ENCODE measurements at places on chromosomes 6 and 20.

DNA sequence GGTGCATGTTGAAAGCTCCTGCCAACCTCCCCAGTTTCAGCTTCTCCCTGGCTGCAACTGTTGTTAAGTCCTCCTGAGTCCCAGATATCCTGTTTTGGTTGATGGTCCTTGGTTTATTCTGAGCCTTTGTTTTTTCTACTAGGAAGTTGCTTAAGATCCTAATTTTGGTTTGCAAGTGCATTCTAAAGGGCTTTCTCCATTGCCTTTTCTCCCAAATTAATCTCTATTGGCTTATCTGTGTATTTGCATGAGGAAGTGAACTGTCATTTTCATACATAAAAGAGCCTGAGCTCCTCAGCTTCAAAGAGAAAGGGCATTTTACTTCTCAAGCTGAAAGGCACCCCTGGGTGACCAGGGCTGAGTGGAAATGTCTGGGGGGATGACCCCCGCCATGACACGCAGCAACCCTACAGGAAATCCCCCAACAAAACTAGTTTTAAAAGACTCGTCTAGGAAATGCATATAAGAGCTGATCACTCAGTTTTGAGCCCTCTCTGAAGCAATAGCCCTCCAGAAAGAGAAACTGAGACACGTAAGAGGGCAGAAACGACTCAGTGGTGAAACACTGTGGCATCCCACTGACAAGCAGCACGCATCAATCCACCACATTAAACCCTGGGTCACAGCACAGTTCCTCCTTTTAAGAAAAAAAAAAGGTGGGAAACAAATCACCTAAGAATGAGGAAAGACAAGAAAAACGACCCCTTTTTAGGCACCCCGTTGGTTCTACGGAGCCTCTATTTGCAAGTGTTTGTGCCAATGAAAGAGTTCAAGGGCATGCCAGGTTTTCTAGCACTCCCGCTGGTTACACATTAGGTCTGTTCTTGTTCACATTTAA, 140.9 kb downstream of the THBS2 start:
- DNase-seq = no peak

- no peak for DNase-seq
These were observed 9.2 kb downstream of the ATG5 start for GRCh38 chr6:106316375-106316766.

- DNase-seq = no peak
These were observed 35.2 kb upstream of the TXLNB start for GRCh38 chr6:139327038-139327437.

DNA sequence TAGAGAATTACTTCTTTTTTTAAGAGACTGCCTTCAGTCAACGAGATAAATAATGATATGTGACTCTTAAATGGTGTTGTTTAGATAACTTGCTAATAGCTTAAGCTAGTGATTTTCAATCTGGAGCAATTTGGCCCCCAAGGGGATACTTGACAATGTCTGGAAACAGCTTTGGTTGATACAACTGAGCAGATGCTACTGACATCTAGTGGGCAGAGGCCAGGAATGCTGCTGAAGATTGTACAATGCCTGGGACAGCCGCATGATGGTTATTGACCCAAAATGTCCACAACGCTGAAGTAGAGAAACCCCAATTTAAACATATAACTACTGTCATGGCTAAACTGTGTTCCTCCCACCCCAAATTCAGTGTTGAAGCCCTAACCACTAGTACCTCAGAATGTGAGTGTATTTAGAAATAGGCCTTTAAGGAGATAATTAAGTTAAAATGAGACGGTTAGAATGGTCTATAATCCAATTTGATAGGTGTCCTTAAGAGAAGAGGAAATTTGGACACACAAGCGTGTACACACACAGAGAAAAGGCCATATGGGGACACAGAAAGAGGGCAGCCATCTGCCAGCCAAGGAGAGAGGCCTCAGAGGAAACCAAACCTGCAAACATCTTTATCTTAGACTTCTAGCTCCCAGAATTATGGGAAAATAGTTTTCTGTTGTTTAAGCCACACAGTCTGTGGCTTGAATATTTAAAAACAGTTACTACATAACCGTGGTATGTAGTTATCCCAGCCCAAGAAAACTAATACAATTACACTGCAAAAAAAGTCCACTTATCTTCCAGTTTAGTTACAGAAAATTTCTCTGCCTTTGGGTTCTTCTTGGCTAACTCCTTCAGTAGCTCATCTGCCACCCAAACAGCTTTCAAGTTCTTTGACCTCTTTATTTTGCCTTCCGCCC, 22.2 kb downstream of the RWDD2A start:
- DNase-seq = no peak

DNA sequence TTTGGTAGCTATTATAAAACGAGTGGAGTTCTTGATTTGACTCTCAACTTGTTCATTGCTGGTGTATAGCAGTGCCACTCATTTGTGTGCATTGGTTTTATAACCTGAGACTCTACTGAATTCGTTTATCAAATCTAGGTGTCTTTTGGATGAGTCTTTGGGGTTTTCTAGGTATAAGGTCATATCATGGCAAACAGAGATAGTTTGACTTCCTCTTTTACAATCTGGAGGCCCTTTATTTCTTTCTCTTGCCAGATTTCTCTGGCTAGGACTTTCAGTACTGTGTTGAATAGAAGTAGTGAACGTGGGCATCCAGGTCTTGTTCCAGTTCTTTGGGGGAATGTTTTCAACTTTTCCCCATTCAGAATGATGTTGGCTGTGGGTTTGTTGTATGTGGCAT, 38.8 kb downstream of the SUMO4 start:
- DNase-seq = no peak

DNA sequence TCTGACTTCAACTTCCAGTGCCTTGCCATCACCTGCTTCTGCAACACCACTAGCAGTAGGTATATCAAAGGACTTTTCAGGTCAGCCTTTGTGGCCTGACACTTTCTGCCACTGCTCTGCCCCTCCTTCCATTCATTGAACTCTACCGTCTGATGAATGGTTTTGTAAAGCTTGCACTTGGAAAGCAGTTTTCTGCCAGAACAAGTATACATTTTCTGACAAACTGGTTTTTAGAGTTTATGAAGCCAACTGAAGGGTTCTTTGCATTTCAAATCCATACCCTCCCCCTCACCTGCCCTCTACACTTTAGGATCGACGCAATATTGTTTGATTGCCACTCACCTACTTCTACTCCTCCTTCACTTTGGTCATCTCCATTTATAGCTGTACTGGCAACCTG, 603.1 kb downstream of the HACE1 start:
- no peak for DNase-seq

- DNase-seq = no peak
These were observed 22.6 kb upstream of the RIN2 start for GRCh38 chr20:19735446-19735845.

GRCh38 chr20:41617059-41617901, 897 bp downstream of the CHD6 start:
- DNase-seq = no peak

DNA sequence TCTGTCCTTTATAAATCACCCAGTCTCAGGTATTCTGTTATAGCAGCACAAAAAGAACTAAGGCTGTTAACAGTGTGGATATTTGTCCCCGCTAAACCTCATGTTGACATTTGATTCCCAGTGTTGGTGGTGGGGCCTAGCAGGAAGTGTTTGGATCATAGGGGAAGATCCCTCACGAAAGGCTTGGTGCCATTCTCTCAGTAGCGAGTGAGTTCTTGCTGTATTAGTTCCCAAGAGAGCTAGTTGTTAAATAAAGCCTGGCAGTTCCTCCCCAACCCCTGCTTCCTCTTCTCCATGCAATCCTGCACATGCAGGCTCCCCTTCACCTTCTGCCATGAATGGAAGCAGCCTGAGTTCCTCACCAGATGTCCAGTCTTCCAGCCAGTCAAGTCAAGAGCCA, 29.8 kb upstream of the ERVFRD-1 start:
- no peak for DNase-seq

GRCh38 chr6:108526739-108527174, 34.0 kb upstream of the FOXO3 start:
- DNase-seq = no peak

DNA sequence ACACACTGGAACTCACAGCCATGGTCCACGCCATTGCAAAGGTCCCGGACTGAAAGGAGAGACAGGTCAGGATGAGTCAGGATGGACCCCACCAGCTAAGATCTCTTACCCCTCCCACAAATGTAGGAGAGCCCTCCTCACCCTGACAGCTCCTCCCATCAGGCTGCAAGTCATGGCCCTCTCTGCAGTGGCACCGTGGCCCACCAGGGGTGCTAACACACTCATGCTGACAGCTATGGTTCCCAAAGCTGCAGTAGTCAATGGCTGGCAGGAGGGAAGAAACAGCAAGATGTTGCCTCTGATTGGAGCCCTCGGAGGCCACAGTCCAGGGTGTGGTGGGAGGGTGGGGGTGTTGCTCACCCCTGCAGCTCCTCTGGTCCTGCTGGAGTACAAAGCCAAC, 5.7 kb upstream of the RBPJL start:
- no peak for DNase-seq

- DNase-seq = no peak
These were observed 54.0 kb downstream of the STK4 start for GRCh38 chr20:45020236-45020886.

- no peak for DNase-seq
These were observed 968 bp upstream of the MMP24 start for GRCh38 chr20:35225319-35226125.

GRCh38 chr6:44267252-44267651, 1.9 kb upstream of the NFKBIE start:
- no peak for DNase-seq

- no peak for DNase-seq
These were observed 101.9 kb downstream of the VEGFA start for GRCh38 chr6:43871933-43872332.

GRCh38 chr6:16766043-16766536, 4.8 kb upstream of the ATXN1 start:
- no peak for DNase-seq

DNA sequence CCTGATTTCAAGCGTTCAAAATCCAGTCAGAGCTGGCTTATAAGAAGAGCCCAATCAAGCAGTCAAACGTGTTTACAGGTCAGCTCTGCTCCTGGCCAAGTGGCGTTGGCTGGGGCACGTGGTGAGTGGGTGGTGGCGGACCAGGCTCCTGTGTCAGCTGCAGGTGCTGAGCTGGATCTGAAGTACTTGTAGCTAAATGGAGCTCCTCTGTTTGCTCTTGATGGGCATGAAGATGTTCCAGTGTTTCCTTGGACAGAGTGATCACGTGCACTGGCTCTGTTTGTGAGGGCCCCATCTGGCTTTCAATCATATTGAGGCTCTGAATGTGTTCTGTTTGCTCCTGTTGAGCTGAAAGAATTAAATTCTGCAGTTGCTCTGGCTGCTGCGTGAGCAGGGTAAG, 10.2 kb upstream of the MICAL1 start:
- no peak for DNase-seq

DNA sequence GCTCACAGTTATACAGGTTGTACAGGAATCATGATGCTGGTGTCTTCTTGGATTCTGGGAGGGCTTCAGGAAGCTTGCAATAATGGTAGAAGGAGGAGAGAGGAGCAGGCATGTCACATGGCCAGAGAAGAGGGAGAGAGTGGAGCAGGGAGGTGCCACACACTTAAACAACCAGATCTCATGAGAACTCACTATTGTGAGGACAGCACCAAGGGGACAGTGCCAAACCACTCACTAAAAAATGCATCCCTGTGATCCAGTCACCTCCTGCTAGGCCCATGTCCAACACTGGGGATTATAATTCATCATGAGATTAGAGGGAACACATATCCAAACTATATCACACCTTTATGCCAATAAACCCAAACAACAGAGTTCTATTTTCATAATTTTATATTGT, 67.2 kb downstream of the TRDN start:
- no peak for DNase-seq

DNA sequence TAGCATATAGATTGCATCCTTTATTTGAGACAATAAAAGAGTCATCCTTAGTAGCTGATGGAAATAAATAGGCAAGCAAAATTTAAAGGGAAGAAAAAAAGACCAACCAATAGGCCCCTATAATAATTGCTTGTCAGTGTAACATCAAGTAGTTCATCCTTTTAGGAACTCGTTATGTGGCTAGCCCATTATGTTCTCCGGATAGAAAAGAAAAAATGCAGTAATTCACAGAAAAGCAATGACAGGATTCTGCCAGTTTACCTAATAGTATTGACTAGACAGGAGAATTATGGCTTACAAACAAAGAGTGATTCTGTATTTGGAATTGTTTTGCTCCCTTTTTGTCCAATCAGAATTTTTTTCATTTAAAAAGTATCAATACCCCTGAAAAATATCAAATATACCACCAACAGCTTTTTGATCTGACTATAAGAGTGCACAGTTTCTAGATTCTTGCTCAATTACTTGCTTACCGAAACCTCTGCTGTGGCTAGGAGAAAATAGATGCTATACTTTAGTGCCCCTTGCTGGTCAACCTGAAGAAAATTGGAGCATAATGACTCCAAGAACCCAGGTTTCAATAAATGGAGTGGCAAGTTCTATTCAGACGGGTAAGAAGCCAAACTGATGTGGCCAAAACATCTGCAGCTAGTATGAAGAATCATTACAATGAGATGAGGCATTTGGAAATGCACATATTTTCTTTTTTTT, 91.5 kb upstream of the SASH1 start:
- DNase-seq = no peak

DNA sequence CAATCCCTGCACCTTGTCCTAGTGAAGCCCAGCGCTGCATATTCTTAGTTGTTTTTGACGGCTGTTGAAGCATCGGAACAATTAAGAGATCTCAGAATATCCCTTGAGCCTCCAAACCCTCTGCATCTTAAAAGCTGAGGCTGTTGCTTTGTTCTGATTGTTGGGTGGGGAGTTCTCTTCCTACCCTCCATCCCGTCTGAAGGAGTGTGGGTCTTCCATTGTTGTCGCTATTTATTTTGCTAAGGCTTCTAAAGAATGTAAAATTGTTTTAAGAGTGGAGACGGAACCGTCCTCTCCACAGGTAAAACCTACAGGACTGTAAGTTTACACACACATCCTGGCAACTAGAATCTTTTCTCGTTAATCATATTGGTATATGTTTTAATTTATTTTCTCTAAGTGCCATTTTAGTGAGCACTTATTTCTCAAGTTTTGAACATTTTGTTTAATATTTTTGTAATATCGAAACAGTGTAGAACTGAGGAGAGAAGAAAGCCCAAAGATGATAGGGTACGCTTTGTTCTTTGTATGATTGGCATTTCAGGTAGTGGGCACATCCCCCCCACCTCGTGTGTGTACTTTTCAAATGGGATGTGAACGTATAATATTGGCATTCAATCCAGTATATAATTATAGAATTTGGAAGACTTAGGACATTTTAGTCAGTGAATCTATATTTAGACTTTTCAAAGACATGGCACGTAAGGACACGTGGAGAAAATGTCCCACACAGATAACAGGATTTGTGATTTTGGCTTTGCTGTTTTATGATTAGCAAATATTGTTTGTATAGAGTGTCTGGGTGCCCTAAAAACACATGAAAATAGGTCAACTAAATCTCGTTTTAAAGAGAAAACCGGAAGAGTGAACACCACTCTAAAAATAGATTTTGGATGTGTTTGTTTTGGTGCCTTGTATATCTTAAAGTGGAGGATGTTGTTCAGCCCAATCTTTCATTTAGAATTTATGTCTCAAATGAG, 1.3 kb downstream of the RNF146 start:
- no peak for DNase-seq

- no peak for DNase-seq
These were observed 31.8 kb downstream of the CPXM1 start for GRCh38 chr20:2768632-2769015.

- DNase-seq = no peak
These were observed 1.9 kb downstream of the SLC32A1 start for GRCh38 chr20:38725931-38726803.
